ENCODE measurements at places on chromosomes 2 and 18. TPM values are rescaled to one million over a fixed set of nuclear protein-coding genes. Genes with fewer than 3 reads are reported as not detected.

FOXI3 gene
- not detected for total RNA-seq

ARID5A gene
- 4.1 TPM for total RNA-seq

GAD1 gene
- total RNA-seq = not detected

EVX2 gene
- not detected for total RNA-seq

RGPD4 gene
- total RNA-seq = not detected

TMEM247 gene
- total RNA-seq = not detected

All from subcutaneous preadipocyte (primary cell).